ENCODE measurements at places on chromosomes 12 and 14. TPM values are rescaled to one million over a fixed set of nuclear protein-coding genes. Genes with fewer than 3 reads are reported as not detected.

DNA sequence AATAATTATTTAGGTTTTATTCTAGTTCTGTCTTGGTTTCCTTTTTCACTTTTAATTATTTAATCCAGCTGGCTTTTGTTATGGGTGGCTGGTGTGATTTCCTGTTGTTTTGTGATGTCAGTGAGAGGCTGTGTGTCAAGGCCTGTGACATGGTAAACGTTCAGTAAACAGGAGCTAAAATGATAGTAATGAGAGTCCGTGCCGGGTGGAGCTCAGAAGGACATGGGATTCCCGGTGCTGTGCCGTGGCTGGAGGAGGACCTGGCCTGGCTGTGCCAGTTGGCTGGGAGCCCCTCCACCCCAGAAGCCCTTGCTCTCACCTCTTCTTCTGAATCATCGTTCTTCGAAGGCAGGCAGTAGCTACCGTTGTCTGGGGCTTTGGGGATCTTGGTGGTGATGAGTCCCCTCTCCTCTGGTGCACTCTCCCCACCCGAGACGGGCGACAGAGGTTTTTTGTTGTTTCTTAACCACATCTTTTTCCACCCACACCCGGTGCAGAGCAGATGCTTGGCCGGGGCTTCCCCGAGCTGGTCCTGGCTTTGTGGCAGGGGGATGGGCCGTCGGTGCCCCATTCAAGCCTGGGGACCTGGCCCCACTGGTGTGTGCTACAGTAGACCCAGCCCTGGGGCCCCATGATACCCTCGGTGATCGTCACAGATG is 29.1 kb downstream of the SH2B3 start:
- no peaks in the 10 kb centered on the region for H3K27me3 ChIP-seq
- peak overlapping the region; percentile 56 for H3K27ac ChIP-seq
- no peaks in the 10 kb centered on the region for H3K4me1 ChIP-seq
- no peaks in the 10 kb centered on the region for H3K36me3 ChIP-seq

The CLBA1 gene
- total RNA-seq: 4.5 TPM

The GDF11 gene
- 0.64 TPM for total RNA-seq

The SERPINA5 gene
- total RNA-seq: 20.6 TPM

The SOX5 gene
- 11.7 TPM for total RNA-seq

The TRHDE gene
- total RNA-seq: 43.2 TPM

All from breast epithelium (tissue), 4 donors.